Mucosa of descending colon (tissue), 3 donors: ENCODE measurements at places on chromosomes 5 and 9. TPM values are rescaled to one million over a fixed set of nuclear protein-coding genes. Genes with fewer than 3 reads are reported as not detected.

The PPP1R26 gene
- 24.5 TPM for total RNA-seq

The KIF12 gene
- total RNA-seq, result 36.9 TPM

- DNase-seq, result no peak
These were observed 16.2 kb downstream of the UHRF2 start for GRCh38 chr9:6428940-6429889.

The PCDHA9 gene
- total RNA-seq, result not detected

GRCh38 chr5:163696579-163696887 is 191.1 kb downstream of the MAT2B start:
- DNase-seq, result no peak

DNA sequence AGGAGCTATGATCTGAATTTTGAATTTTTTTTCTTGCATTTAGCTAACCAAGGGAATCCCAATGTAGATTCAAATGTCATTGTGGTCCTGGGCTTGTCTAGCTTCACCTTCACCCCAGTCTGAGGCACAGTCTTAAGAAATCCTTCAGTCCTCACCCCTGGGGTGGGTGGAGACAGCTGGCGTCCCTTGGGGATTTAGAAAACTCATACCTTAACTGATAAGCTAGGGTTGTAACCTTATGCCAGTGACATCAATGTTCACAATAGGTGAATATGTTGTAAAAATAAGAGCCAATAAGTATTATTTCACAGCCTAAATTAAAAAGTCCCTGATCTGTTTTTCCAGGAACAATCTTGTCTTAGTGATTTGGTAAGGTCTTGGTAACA is 4.6 kb downstream of the ISOC1 start:
- no peak for DNase-seq
